Hepatocyte (in vitro differentiated cells): ENCODE measurements at places on chromosomes 3 and 15. TPM values are rescaled to one million over a fixed set of nuclear protein-coding genes. Genes with fewer than 3 reads are reported as not detected.

Gene ARGFX
- polyA plus RNA-seq, result not detected in 2 replicates

Gene PLA2G4E
- 0.54 TPM in 1 of 2 replicates, not detected in the other for polyA plus RNA-seq

Gene SACM1L
- 26.3 and 28.1 TPM in 2 replicates for polyA plus RNA-seq

Gene LDHAL6B
- polyA plus RNA-seq, result 0.17 TPM in 1 of 2 replicates, not detected in the other

Gene ADCY5
- 2.1 and 4.7 TPM in 2 replicates for polyA plus RNA-seq

Gene UCN2
- polyA plus RNA-seq, result 1.1 and 1.5 TPM in 2 replicates

Gene ZNF774
- polyA plus RNA-seq, result 2.1 and 2.3 TPM in 2 replicates

Gene DAPK2
- 4.4 and 5.1 TPM in 2 replicates for polyA plus RNA-seq

Gene FBXL2
- 15.7 and 18.7 TPM in 2 replicates for polyA plus RNA-seq

Gene GCSAM
- polyA plus RNA-seq, result 0.66 and 1.3 TPM in 2 replicates

Gene MYO5C
- polyA plus RNA-seq, result 6.7 and 10.2 TPM in 2 replicates

Gene LRIG1
- 8.2 and 8.7 TPM in 2 replicates for polyA plus RNA-seq

Gene RGMA
- 2.5 and 2.8 TPM in 2 replicates for polyA plus RNA-seq

Gene ANKRD34C
- not detected in 2 replicates for polyA plus RNA-seq

Gene CHSY1
- 20.4 and 22.5 TPM in 2 replicates for polyA plus RNA-seq

Gene CHDH
- polyA plus RNA-seq, result 29.1 and 31.1 TPM in 2 replicates

Gene C3orf33
- polyA plus RNA-seq, result 4.9 and 6.4 TPM in 2 replicates
